Stimulated activated CD4-positive, alpha-beta T cell treated with anti-CD3 and anti-CD28 coated beads, Interleukin-15, amount 100 ng/mL, for 24 hours (primary cell): ENCODE measurements at places on chromosomes 7 and 10.
A peak's percentile ranks its signal among the peaks of the same experiment; 100 is the strongest.

GRCh38 chr7:99385564-99385963, 11.0 kb downstream of the ARPC1B start:
- no peak for DNase-seq

- no peak for DNase-seq
Measured at GRCh38 chr7:105227391-105227790, 161.3 kb downstream of the SRPK2 start.

DNA sequence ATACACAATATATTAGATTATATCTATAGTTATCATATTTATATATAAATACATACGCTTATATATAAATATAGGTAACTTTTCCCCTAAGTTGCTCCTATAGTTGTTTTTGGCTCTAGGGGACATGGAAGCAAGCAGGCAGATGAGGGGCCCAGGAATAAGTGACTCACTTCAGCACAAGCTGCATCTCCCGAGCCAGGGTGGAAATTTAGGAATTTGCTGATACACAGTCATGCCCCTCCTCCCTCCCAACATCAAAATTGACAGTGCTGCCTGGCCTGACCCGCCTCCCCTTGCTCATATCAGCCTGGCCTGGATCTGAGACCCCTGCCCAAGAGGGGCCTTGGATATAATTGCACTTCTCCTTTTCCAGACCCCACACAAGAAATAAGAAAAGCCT, 33.8 kb downstream of the MKI67 start:
- DNase-seq, result no peak

GRCh38 chr10:510415-510881, 179.0 kb downstream of the DIP2C start:
- no peak for DNase-seq

DNA sequence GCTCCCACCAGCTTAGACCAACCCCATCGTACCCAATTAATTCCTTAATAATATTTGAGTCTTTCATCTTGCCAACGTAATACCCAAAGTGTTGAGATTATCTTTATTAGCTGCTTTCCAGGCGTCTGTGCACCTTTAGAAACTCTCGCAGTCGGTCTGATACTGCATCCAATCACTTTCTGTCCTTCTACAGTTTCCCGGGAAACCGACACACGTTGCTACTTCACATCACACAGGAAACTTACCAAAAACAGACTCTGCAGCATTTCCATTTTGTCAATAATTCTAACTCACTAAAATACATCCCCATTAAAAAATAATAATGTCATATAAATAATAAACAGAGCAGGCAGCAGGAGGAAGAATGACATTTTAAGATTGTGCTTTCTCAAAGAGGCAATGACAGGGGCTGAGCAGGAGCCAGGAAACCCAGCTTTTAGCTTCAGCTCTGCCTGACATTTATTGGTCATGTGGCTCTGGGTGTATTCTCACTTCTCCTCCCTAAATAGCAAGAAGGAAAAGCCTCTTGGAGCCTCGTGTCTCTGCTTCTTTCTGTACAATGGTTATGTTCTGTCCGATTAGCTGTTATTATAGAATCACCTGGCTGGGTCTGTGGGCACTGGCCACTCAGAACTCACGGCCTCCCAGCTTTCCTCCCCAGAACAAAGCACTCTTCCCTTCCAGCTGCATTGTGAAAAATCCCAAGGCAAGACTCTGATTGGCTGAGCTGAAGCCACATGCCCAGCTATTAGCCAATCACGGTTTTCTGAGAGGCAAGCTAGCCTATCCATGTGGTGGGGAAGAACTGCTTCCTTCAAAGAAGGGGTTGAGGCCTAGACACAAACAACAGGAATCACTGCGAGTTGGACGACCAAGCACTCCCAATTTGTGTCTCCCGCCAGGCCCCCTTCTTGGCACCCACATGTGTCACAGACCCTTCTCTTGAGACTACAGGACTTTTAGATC, 424.7 kb upstream of the FOXK1 start:
- no peak for DNase-seq

DNA sequence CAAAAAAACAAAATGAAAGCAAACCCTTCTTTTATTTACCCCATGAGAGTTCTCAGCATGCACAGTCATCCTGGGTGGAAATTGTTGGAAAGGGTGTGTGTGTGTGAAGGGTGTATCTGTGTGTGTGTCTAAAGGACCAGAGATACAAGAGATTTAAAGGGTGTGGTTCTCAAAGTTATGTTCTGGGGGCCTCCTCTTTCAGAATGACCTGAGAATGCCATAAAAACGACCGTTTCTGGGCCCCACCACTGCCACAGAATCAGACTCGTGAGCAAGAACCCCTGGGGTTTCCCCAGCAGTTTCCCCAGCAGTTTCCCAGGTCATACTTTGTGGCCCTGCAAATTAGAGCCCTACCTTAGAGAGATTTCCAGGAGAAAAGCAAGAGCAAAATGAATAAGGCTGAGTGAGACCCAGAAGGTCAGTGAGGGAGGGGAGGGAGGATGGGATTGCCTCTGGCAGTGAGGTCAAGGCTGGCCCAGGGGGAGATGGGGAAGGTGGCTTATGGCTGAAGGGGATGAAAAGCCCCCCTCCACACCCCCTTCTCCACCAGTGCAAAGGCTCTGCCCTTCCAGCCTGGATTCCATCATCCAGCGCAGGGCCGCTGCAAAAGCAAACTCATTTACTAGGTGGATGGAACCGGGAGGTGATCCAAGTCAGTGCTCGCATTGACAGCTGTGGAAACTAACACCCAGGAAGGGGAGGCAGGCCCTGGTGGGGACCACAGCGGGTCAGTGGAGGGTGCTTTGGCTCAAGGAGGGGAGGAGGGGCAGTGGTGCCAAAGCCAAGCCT, 10.2 kb downstream of the PYROXD2 start:
- peak; percentile 37 for DNase-seq

DNA sequence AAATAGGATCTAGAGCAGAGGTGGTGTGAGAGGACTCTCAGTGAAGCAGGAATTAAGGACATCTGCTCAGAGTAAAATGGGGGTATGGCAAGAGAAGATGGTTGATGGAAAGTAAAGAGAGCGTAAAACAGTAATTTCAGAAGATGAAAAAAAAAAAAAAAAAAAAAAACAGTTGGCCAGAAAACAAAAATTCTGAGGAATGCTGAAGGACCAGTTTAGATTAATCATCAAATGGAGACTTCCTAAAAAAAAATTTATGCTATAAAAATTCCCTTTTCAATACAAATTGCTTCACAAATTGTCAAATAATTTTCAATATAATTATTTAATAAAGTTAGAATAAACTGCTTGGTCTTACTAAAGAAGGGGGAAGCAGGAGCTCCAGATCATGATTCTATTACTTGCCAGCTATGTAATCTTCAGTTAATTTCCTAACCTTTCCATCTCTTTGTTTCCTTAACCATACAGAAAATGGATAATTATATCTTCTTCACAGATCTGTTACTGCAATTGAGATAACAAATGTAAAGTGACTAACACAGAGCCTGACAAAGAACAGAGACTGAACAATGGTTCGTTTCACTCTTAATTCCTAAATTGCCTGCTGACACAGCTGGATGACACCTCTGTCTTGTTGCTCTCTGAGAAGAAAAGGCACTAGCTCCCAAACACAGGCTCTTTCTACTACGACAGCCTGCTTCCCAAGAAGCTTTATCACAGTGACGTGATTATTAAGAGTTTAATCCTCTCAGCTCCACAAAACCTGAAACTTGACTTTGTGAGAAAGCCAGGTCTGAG, 64.9 kb upstream of the GPR22 start:
- no peak for DNase-seq

- no peak for DNase-seq
Measured at GRCh38 chr10:102673236-102673818, 29.0 kb downstream of the TRIM8 start.

DNA sequence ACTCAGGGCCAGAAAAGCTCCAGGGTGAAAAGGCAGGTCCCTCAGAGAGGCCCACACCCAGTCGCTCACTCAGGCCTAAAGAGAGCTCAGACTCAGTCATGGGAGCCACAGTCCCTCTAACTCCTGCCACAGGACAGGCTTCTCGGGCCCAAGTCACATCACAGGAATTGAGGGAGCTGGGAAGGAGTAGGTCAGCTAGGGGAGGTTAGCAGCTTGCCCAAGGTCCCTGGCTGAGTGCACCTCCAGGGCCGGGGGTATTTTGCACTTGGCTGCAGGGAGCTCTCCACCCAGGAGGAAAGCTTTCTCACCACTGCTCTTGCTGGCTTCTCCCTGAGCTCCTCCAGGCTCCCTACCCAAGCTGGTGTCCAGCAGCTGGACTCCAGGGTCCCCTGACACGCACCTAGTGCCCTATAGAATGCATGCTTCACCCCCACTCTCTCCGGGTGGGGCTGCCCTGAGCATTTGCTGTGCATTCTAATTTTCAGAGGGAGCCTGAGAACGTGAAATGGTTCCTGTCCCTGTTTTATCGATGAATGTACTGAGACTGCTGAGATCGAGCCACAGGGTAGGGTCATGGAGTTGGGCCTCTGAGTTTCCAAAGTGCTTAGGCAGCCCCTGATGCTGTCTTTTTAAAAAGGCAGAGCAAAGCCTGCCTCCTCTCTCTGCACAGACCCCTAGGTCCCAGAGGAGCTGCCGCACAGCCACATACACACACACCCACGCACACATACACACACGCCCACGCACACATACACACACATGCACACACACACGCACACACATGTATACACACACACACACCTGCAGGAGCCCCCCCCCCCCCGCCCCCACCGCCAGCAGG, 37.9 kb upstream of the RET start:
- no peak for DNase-seq

DNA sequence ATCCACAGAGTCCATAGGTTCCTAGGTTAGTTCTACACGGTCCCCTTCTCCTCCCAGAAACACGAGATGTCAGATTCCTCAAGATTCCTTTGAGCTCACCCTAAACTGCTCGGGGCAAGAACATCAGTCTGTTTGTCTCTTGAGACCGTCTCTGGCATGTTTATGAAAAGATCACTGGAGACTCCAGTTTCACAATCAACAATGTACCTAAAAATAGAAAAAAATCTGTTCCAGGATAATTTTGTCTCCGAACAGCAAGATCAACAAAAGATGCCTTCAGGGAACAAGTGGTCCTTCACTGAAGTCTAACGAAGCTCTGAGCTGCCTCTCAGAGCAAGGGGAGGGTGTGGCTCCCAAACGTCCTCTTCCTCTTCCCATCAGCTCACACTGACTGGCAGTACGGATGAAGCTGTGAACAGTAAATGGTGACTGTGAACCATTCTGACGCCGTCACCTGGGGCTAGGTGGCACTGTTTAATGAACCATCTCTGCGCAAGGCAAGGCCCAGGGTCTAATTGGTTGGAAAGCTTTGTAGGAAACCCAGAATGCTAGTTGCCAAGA, 156.2 kb upstream of the LYZL1 start:
- no peak for DNase-seq

- DNase-seq, result no peak
Measured at GRCh38 chr7:41292487-41292886, 410.4 kb downstream of the INHBA start.

GRCh38 chr7:140525743-140526142, 46.4 kb upstream of the MKRN1 start:
- DNase-seq, result peak; percentile 58

GRCh38 chr7:36459236-36459960, 69.7 kb downstream of the ANLN start:
- no peak for DNase-seq

DNA sequence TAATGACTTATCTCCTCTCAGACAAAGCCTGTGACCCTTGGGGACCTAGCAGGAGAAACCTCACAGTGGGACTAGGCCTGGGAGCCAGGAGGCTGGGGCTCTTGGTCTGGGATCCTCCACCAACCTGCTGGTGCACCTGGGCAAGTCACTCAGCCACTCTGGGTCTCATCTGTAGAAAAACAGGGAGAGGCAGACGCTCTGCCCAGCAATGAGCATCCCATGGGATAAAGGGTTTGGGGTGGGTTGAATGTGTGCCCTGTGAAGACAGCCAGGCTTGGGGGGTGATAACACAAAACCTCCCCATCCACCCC, 81.6 kb downstream of the ZMIZ1 start:
- no peak for DNase-seq

- DNase-seq, result no peak
Measured at GRCh38 chr10:78920011-78920410, 148.8 kb upstream of the ZMIZ1 start.

DNA sequence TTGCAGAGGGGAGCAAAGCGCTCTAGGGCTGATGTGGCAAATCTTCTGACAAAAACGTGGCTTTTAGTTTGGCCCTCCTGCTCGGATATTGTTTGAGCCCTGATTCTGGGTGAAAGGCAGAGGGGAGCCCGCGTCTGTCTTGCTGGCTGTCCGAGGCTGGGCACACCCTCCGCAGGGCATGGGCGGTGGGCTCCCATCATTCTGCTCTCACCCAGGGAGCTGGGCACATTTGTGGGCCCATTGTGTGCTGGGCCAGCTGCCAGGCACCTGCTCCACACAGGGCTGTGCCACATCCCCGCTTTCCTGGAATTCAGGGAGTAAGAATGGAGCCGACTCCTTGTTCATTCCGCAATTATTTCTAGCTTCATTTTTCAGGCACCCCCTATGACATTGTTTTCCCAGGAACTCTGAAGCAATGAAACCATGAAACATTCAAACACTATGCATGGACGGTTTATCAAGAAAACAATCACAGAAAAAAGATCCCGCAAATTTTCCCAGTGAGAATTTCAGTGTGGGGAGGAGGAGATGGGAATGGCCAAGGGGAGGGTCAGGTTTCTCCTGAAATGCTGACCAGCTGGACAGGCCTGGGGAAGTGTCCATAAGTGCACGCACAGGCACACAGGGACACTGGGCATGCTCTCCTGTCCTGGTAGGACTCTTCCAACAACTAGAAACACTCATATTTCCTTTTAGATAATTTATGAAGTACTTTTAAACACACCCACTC, 341.1 kb downstream of the CXCL12 start:
- no peak for DNase-seq

- DNase-seq, result no peak
Measured at GRCh38 chr7:131553931-131554330, 2.5 kb downstream of the PODXL start.

- no peak for DNase-seq
Measured at GRCh38 chr7:29140873-29141468, 5.4 kb downstream of the CPVL start.

GRCh38 chr7:816751-817671, 15.3 kb upstream of the SUN1 start:
- DNase-seq, result peak; percentile 75

- DNase-seq, result no peak
Measured at GRCh38 chr7:37707754-37708485, 24.4 kb downstream of the GPR141 start.
